ENCODE measurements at places on chromosomes 6 and 20.

DNA sequence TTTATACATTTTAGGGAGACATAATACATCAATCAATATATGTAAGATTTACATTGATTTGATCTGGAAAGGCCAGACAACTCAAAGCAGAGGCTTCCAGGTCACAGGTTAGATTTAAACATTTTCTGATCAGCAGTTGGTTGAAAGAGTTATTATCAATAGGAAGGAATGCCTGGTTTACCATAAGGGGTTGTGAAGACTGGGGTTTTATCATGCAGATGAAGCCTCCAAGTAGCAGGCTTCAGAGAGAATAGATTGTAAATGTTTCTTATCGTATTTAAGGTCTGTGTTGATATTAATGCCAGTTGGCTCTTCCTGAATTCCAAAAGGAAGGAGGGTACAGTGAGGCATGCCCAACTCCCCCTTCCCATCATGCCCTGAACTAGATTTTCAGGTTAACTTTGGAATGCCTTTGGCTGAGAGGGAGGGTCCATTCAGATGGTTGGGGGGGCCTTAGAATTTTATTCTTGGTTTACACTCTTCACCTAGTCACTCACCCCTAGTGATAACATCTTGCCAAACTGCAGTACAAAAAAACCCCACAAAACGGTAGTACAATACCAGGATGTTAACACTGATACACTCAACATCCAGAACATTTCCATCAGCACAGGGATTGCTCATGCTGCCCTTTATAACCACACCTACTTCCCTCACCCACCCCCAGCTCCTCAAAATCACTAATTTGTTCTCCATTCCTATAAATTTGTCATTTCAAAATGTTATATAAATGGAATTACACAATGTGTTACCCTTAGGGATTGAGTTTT is 259.6 kb upstream of the PLN start:
- DNase-seq: no peak

DNA sequence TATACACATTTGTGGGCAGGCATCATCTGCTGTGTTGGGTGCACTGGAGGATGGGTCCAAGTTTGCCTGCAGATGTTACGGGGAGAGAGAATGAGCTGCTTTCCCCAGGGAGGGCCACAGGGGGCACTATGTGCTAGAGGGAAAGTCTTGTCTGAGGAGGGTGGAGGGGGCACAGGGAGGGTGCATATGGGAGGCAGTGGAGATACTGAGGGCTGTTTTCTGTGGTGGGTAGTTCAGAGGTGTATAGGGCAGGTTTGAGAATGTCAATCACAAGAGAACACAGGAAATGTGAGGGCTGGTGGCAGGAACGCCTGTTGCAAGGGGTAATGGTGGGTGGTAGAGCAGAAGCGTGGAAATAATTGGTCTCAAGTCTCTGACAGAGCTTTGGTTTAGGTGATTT is 7.7 kb upstream of the PTPRA start:
- DNase-seq: peak; percentile 32

GRCh38 chr20:10453241-10453640 is 18.1 kb downstream of the SLX4IP start:
- DNase-seq: no peak

DNA sequence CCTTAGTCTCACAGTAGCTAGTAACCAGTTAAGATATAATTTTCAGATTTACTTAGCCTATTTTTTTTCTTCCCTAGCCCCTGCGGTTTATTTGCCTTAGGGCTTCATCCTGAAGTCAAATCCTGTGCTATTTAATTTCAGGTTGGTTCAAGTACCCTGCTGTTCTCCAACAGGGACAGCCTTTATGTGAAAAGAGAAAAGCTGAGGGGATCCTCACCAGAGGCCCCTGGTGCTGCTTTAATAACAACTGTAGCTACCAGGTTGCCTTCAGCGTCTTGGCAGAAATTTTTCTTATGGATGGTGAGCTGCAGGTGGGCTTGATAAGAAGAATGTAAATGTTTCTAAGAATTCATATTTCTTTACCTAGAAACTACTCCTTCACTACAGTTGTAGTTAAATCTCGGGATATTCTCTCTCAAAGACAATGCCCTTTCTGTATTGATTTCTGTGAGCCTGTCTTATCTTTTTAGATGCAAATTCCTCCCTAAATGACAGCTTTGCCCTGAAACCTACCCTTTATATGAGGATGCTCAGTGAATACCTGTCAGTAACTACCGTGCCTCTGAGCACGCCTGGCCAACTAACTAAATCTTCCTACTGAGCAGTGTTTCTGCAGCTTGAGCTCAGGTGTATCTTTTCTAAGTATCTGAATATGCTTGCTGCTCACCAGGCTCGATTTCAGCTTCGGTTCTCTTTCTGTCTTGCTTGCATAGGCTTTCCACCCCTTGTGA is 320.5 kb downstream of the MMUT start:
- DNase-seq: no peak

GRCh38 chr20:31236953-31237352 is 20.5 kb upstream of the DEFB115 start:
- DNase-seq: no peak

Measured in thymus (tissue), 14 donors.